ENCODE measurements at places on chromosomes 6 and 20.

GRCh38 chr6:46642928-46643751 is 9.5 kb downstream of the CYP39A1 start:
- DNase-seq, result no peak

GRCh38 chr6:156260815-156261214 is 516.4 kb upstream of the ARID1B start:
- no peak for DNase-seq

DNA sequence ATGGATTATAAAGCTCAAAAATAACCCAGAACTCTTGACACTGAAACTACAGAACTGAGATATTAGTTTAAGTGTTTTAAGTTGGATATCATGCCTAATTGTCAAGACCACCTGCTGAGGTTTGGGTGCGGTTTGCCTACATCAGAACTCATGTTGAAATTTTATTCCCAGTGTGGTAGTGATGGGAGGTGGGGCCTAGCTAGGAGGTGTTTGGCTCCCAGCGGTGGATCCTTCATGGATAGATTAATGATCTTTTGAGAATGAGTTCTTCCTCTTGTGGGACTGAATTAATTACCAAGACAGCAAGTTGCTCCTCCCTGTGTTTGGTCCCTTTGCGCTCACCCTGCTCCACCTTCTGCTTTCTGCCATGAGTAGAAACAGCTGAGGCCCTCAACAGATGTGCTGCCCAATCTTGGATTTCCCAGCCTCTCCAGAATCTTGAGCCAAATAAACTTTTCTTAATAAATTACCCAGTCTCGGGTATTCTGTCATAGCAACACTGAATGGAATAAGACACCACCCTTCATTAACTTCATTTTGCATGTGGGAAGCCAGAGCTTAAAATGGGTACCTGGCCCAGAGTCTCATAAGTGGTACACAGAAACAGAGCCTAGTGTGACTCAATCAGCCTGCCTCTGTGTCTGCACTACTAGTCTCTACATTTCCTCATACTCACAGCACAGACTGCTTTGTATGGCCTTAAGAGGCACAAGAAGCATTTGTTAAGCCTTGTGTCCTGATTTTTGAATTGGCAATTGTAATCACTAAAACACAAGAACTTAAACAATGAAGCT is 158.4 kb downstream of the IBTK start:
- DNase-seq, result no peak

DNA sequence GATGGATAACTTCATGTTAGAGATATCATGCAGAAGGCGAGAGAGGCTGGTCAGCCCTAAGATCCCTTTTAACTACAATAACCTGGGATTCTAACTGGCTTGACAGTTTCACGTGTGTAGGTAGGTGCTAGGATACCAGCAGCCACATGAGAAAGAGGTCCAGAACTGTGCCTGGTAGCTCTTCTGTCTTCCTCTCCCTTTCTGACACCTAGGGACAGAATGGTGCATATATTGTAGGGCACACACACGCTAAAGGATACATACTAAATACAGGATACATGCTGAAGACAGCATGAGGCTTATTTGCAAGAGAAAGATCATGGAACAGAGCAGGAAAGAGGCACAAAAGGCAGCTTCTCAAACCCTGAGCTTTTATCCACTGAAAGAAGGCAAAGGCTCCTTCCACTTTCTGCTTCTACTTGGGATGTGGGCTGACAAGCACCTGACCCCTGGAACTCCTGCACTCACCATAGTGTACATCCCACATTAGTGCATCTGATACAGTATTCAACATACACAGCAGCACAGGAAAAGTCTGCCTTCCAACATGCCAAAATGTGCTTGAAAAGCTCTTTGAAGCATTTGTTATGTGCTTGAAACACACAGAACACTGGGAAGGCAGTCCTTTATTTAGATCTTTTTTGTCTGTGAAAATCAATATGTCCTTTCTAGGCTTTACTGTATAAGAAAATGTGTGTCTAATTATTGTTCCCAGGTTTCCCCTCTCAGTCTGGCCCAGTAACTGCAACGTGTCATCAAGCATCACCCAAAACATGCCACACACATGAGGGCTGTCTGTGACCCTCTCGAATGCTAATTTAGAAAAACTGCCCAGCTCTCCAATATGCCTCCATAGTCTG is 3.2 kb downstream of the SLC22A23 start:
- DNase-seq, result no peak

Data from SW 1271 (cell line).